Stimulated activated CD8-positive, alpha-beta memory T cell treated with anti-CD3 and anti-CD28 coated beads, Interleukin-4, amount 100 ng/mL, for 4 hours (primary cell): ENCODE measurements at places on chromosomes 2 and 18.

GRCh38 chr2:33210626-33211025 is 263.9 kb downstream of the LTBP1 start:
- DNase-seq: no peak

DNA sequence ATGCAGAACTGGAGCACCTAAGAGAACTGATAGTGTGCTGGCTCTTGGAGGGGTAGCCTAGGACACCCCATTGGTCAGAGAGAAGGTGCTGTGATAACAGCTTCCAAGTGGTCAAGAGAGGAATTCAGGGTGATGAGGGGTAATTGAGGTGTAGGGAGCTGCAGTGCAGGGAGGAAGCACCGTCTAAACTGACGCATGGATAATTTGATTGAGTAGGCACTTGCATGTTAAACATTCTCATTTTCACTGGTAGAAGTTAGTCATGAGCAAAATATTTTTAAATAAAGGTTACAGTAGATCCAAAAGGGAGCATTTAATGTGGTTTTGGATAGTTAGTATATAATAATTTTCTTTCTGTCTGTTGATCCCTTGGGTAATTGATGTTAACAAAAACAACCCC is 155.1 kb upstream of the TCF4 start:
- DNase-seq: no peak

GRCh38 chr18:3451989-3452749 is 2.2 kb downstream of the TGIF1 start:
- no peak for DNase-seq

- no peak for DNase-seq
Observed at GRCh38 chr2:150076281-150076680, 411.2 kb downstream of the RND3 start.

- DNase-seq: no peak
Observed at GRCh38 chr2:54872780-54873179, 149.3 kb downstream of the EML6 start.
